ENCODE measurements at places on chromosomes 16 and 17.
A peak's percentile ranks its signal among the peaks of the same experiment; 100 is the strongest.

DNA sequence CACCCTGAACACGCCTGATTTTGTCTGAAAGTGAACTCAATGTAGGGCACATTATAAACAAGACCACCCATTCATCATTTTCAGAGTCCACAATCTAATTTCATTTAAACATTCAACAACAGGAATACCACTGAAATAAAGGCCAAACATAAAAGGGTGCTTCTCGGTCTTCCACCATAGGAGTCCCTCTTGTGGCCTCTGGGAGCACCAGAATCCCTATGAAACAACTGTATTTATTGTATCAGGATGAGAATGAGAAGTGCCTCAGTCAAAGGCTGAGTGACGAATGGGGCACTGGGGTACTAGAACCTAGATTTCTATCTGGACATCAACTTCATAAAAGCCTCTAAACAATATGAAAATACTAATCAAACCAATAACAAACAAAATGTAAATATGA lies 40.4 kb downstream of the NXPH3 start:
- no peak for DNase-seq

- DNase-seq = no peak
Measured at GRCh38 chr17:58052945-58053715, 30.1 kb upstream of the DYNLL2 start.

GRCh38 chr16:31000671-31001382 lies 9.6 kb downstream of the STX1B start:
- no peak for DNase-seq

DNA sequence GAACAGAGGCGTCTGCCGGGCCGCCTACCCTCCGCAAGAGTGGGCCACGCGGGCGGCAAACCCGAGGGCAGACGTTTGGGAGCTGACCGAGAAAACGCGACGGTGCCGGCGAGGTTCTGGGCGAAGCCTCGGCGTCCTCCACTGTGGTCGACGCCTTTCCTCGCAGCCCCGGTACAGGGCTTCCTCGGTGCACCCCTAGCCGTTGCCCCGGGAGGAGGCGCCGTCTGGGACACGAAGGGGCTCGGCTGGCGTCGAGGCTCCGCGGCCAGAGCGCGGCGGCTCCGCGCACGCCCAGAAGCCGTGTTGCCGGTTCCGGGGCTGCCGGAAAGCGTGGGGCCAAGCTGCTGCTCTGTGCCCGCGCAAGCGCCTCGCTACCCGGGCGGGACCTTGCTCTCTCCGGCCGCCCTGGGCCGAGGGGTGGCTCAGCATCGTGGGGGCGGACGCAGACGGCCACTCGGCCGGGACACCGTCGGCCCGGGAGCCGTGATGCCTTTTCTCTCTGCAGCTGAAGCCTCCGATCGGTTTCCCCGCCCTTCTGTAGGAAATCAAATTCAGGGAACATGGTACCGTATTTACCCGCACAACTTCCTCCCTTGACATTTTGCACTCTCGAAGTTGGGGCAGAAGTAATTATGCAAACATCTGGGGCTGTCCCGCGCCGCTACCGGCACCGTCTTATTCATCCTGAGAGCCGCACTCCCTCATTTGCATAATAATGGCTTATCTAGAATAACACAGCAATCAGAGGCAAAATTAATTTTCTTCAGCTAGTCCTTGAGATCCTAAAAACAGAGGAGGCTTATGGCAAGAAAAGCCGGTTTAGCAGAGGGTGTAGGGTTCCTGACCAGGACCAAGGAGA lies 7.3 kb upstream of the CBX8 start:
- DNase-seq = peak; percentile 80

GRCh38 chr16:30063893-30064728 lies 1.4 kb upstream of the ALDOA start:
- DNase-seq = peak; percentile 92

DNA sequence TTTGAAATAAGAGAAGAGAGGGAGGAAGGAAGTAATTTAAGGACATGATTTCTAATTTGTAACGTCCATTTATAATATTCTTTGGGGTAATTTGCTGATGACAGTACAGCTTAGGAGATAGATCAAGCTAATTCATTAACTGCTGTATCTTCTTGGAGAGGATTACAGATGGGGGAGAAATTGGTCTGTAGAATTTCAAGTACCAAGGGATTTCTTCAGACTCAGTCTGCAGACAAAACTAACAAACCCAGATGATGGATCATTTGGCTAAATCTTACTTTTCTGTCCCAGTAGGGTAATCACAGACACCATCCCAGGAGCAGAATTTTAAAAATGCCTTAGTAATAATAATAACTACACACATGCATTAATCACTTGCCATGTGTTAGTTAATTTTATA lies 711.8 kb downstream of the KCNJ2 start:
- DNase-seq = no peak

DNA sequence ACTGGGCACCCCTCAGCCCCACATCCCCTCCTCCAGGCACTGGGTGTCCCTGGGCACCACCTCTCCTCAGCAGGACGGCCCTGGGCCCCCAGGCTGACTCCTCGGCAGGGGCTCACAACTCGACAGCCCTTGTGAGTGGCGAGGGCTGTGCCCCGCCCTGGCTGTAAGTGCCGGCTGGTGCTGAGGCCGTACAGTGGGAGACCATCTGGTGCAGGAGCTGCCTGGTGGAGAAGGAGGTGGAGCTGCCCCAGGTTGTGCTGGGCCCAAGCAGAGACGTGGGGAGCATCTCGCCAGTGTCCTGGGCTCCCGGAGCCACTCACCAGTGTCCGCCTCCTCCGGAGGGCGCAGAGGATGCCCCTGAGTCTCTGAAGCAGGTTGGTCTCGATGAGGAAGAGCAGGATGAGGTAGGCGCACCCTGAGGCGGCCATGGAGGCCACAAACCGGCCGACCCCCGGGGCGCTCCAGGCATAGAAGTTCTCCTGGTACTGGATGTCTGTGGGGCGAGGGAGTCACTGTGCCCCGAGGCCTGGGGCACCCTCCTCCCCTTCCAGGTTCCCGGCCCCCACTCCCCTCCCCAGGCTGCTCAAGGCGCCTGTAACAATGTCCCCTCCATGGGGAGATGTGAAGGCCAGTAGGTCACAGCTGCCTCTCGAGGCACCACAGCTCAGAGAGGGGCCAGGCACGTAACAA lies 15.1 kb upstream of the RNPS1 start:
- no peak for DNase-seq

DNA sequence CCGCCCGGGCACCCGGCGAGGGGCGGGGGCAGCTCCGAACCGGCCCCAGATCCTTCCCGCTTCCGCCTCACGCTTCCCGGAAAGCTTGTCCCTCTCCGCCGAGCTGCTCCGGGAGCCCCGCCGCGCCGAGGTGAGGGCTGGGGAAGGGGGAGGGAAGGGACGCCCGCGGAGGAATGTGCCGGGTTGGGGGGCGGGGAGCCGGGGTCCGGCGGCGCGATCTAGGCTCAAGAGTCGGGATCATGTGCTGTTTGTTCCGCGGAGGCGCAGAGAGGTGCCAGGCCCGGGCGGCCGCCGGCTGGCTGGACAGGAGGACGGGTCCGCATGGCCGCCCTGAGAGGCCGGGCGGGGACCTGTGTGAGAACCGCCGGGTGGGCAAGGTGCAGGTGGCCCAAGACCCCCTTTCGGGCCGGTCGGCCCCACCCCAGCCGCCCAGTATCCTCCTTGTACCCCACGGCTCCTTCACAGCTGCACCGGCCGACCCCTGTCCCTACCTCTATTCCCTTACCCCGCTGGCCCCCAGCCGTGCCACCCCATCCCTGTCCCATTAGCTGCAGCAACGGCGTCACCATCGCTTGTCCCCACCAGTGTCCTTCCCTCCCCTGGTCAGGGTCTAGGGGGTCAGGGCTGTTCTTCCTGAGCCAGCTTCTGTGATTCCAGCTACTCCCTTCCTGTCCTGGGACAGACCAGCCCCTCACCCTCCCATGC lies 429 bp downstream of the KIF1C start:
- no peak for DNase-seq

DNA sequence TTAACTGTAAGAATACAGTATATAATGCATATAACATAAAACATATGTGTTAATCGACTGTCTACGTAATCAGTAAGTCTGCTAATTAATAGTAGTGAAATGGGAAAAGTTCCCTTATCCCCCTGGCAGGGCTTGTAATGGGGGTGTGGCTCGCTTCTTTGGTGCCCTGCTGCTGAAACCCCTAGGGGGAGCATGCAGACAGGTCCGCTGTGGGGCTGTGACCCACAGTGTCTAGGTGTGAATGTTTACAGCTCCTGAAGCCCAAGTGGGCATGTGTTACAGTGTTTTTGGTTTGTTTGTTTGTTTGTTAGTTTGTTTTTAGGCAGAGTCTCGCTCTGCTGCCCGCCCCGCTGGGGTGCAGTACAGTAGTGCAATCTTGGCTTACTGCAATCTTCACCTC lies 495.7 kb downstream of the SHISA9 start:
- no peak for DNase-seq

DNA sequence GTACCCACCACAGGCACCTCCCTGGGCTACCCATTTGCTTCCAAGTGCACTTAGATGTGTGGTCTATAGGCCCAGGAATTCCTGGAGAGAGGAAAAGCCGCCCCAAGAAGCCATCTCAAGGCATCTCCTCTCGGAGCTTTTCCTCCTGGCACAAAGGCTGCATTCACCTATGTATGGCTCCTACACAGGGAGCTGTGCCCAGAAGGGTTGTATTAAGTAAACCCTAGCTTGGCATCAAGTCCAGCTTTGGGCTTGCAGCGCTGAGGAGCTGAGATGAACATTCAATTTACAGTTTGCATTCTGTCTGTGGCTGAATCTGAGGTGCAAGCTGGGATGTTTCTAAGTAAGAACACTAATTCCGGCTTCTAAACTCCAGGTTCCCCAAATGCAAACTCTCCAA lies 81.3 kb downstream of the CDYL2 start:
- no peak for DNase-seq

DNA sequence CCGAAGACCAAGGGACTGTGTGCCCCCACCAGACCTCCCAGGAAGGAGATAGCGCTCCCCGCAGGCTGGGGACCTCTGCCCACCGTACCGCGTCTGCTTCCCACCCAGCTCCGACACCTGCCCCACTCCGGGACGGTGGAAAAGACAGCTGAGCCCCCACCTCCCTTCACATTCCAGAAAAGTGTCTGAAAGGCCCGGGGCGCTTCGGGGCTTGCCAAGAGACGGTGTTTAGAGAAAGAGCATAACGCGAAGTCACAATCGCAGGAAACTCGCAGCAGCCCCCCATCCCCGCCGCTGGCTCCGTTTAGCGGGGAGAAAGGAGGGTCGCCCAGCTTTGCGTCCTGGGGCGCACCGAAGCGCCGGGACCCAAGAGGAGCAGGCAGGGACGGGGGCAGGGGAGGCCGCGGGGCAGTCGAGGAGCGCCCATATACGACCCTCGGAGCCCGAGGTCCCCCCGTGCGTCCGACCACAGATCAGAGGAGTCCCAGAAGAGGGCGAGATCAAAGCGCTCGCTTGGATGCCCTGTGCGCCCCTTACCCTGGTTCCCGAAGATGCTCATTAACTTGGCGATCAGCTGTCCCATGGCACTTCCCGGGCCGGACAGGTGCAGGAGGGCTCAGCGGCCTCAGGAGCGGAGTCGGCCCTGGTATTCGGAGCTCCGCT lies 652 bp downstream of the ARL5C start:
- DNase-seq = no peak

- no peak for DNase-seq
Measured at GRCh38 chr16:1809281-1809801, 15.8 kb upstream of the IGFALS start.

DNA sequence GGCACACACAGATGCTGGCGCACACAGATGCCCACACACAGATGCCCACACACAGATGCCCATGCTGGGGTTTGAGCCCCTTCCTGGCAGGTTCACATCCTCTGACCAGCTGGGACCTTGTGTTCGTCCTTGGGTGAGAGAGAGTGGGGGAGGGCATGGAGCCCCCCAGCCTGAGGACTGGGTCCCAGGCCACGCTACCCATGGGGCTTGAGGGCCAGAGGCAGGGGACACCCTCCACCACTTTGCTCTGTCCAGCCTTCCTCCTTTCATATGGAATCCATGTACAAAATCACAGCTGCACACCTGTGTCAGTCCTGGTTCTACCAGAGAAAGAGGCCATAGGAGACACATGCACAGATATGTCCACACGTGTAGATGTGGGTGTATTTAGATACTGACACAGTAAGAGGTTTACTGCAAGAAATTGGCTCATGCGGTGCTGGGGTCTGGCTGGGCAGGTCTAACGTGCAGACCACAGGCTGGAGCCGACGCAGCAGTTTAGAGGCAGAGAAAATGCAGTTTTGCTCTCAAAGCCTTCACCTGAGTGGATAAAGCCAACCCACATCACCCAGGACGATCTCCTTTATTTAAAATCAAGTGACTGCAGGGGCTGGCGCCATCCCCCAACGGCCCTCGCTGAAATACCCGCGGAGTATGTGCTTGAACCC lies 10.8 kb downstream of the SLC22A31 start:
- DNase-seq = no peak

- DNase-seq = no peak
Measured at GRCh38 chr17:2468270-2468669, 43.4 kb downstream of the METTL16 start.

DNA sequence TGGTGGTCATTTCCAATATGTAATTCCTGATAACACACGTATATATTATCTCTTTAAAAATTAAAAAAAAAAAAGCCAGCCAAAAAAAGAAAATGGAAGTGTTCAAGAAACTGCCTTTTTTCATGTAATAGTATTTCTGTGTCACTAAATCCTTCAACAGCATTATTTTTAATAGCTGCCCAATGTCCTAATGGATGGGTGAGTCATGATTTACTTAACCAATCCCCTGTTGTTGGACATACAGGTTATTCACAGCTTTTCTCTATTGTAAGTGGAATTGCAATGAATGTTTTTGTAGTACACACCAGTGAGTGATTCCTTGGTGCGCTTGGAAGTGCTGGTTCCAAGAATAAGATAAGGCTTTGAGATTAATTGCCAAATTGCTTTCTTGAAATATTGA lies 124.9 kb downstream of the WWOX start:
- DNase-seq = no peak

- DNase-seq = no peak
Measured at GRCh38 chr17:36600936-36601302, 464 bp upstream of the MRM1 start.

GRCh38 chr17:35051183-35051578 lies 12.3 kb downstream of the RFFL start:
- DNase-seq = peak; percentile 90

DNA sequence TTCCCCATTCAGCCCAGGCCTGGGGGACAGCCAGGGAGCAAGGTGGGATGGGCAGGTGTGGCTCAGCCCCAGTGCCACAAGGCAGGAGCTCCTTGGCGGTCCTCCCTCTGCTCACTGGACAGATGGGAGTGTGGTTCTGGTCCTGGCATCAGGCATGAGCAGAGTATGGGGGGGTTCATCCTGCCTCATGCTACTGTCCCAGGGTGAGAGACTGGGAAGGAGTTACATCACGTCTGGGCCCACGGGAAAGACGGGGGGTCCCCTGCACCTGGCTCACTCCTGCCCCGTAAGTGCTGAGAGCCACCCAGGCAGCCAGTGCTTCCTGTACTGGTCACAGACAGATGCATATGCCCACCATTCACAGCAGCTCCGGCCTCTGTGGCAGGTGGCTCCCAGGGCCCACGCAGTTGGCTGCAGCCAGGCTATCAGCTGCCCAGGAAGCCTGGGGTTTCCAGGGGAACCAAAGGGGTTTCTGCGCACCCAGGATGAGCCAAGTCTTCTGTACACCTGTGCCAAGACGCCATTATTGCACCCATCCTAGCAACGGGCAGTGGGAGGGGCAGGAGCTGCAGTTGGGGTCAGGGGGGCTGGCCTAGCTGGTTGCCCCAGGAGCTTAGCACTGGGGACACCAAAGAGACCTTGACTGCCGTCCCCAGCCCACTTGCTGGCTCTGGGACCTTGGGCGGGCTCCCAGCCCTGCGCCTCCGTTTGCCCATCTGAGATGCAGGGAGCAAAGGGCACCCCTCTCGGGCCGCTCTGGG lies 1.9 kb downstream of the BAIAP3 start:
- DNase-seq = no peak

- peak; percentile 93 for DNase-seq
Measured at GRCh38 chr16:75065149-75065505, 51.5 kb downstream of the LDHD start.

GRCh38 chr16:3664187-3664896 lies 9.9 kb downstream of the DNASE1 start:
- no peak for DNase-seq

All from NB4 (cell line).